Activated T-cell treated with anti-CD3 and anti-CD28 coated beads for 48 hours (primary cell): ENCODE measurements at places on chromosomes 4 and X.

GRCh38 chrX:45138525-45138924 lies 62.2 kb downstream of the DIPK2B start:
- no peak for DNase-seq

GRCh38 chr4:122476126-122476525 lies 19.6 kb upstream of the IL2 start:
- DNase-seq, result no peak

GRCh38 chr4:54482529-54483200 lies 175.1 kb upstream of the KIT start:
- DNase-seq, result no peak

- DNase-seq, result no peak
Observed at GRCh38 chrX:115906276-115906675, 264.3 kb upstream of the AGTR2 start.

- DNase-seq, result no peak
Observed at GRCh38 chr4:147157860-147158701, 212.4 kb upstream of the TTC29 start.

- DNase-seq, result no peak
Observed at GRCh38 chr4:156771171-156771837, 200.3 kb downstream of the PDGFC start.

- DNase-seq, result no peak
Observed at GRCh38 chrX:66751136-66751782, 112.4 kb upstream of the EDA2R start.

DNA sequence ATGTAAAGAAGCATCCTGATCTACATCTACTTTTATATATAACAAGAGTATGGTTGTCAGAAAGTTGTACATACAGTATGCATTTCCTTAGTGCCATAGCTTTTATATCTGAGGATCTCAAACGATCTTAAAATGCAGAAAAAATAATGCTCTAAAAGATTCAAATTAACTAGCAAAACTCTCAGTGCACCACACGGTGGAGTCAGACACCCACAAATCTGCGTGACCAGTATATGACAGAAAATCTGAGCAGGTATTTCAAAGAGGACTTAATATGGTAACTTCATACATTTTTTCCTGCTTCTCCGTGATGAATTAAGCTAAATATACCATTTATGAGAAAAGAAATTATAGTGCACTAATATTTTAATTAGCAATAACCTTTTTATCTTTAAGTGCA lies 803.0 kb downstream of the DMD start:
- DNase-seq, result no peak

GRCh38 chrX:124506066-124506465 lies 159.7 kb downstream of the SH2D1A start:
- DNase-seq, result no peak

GRCh38 chrX:118108304-118108703 lies 8.3 kb downstream of the KLHL13 start:
- DNase-seq, result no peak

DNA sequence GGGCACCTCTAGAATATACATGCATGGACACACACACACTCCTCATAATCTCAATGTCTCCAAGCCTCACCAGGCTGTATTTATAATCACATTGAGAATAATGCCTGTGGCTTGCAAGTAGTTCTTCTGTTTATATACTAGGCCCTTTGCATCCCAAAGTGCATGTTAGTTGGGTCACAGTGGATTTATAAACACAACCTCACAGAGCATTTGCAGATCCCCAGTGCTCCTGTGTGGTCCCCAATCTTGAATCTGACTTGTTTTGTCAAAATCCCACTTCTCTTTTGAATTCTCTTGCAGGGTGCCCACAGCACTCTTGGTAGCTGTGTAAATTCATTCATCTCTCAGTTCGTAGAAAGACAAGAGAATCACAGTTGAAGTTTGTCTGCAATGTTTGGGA lies 49.6 kb upstream of the PROM1 start:
- DNase-seq, result no peak

- no peak for DNase-seq
Observed at GRCh38 chr4:48205107-48205506, 64.5 kb downstream of the TEC start.

DNA sequence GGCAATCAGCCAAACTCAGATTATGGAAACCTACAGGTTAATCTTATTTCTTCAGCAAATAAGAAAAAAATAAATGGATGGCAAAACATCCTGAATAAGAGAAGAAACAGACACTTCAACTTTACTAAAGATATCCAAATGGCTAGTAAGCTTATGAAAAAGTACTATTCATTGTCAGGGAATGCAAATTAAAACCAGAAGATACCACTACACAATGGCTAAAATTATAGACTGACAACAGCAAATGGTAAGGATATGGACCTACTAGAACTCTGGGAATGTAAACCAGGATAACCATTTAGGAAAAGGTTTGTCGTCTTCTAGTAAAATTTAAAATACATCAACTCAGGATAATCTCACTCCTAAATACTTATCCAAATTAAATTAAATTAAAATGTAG lies 24.3 kb downstream of the GRSF1 start:
- DNase-seq, result no peak

DNA sequence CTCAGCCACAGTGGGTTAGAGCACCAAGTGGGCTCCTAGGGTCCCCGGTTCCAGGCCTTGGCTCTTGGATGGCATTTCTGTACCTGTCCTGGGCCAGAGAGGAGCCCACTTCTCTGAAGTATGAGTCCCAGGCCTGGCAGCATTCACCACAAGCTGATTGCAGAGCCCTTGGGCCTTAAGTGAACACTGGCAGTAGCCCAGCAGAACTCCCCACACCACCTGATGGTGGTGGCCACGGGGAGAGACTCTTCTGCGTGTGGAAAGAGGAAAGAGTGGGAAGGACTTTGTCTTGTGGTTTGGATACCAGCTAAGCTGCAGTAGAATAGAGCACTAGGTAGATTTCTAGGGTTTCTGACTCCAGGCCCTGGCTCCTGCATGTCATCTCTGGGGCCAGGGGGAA lies 104.8 kb downstream of the DLG3 start:
- no peak for DNase-seq

DNA sequence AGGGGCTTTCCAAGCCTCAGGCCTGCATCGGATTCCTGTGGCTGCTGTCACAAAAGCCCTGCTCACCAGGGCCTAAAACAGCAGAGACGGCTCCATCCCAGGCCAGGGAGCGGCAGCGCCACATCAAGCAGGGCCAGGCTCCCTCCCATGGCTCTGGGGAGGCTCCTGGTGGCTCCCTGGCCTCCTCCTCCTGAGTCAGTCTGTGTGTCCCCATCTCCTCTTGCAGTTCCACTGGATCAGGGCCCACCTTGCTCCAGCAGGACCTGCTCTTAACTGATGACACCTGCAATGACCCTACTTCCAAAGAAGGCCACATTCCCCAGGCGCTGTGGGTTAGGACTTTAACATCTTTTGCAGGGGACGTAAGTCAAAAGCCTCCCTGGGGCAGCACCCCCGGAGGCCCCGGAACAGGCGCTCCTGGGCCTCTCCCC lies 51.9 kb downstream of the CPZ start:
- no peak for DNase-seq

- DNase-seq, result no peak
Observed at GRCh38 chr4:31307029-31307428, 586.9 kb downstream of the PCDH7 start.

DNA sequence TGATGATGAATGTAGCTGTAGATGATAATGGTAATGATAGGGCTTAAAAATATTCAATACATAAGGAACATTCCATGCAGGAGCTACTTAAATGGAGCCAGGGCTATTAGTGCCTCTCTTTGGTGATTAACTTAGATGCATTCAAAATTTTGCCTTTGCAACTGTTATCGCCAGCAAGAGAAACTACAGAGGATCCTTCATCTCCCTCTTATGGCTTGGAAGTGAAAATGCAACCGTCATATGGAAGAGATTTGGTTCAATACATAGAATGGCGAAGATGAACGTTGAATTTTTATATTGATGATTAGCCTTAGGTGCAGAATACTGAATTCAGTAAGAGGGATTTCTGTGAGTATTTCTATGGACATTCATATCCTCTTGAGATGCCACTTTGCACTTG lies 134.5 kb upstream of the NLGN4X start:
- no peak for DNase-seq

DNA sequence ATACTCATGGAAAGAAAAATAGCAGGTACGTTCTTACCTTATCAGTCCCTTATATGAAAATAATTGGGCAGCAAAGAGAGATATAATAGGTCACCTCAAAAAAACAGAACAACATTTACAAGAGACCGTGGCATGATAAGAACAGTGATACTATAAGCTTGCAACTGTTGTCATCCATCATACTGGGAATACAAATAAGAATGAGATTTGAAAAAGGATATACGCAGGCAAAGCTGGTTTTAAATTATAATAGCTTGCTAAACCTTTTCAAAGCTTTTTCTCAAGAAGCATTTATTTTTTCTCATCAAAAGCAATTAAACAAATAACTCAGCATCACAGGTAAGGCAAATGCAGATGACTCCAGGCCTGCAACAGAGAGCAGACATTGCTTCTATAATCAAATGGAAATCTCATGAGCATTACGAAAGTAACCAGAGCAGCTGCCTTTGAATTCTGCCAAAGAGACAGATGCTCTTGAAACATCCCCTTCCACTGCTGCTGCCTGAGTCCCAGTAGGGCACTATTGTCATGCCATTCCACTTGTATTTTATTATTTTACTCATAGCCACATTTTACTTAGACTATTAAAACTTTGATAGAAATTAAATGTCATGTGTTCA lies 620.6 kb upstream of the GNPDA2 start:
- DNase-seq, result no peak

DNA sequence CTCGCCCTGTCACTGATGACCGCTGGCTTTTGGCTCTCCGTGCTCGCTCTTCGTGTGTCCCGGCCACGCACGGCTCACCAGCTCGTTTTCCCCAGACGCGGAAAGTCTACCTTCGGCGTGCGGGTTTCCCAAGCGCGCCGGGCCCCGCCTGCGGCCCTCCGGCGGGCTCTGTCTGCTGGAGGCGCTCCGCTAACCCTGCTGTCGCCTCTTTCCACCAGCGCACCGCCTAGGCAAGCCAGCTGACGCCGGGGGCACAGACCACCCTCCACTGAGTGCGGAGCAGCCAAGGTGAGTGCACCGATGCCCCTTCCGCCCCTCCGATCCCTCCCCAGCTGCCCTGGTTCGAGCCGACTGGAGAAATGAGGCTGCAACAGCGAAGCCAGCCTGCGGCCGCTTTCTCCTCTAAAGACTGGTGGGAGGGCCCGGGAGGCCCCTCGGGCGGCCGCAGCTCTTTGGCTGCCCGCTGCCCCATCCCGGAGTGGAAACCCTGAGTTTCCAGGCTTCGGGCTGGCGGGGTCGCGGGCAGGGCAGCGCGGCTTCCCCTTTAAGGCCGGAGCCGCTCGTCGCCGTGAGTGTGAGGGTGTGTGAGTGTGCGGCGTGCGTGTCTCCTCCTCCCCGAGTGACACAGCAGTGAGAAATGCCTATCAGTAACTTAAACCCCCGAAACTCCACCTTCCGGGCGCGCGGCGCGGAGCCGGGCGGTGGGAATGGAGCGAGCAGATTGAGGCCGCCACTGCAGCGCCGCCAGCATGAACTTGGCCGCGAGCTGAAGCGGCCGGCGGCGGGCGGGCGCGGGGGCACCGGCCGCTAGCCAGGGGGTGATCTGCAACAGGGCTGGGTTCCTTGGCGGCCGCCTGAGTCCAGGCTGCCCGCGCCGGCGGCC lies at the start of gene MAMLD1:
TSS of gene MAMLD1 (plus strand) at position 719 of the 883 bp plus-strand sequence. CDS start 82,200 bp downstream, outside the sequence.
- DNase-seq, result peak; percentile 55

DNA sequence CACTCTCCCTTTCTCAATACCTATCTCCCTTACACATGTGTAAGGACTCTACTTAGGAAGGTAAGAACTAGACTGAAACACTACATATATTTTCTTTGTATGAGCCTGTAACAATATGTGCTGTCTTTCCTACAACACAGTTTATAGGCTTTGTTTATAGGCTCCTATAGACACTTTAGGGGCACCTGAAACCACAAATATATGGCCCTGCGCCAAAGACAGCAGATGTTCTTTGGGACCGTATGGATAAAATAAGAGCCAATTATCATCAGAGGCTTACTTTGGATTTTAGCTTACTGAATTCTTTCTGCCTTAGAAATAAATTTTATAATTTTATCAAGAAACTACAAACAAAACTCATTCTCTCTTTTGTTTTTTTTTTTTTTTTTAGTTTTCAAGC lies 16.6 kb upstream of the CXCL3 start:
- no peak for DNase-seq

GRCh38 chr4:169968999-169969398 lies 57.2 kb downstream of the MFAP3L start:
- no peak for DNase-seq

DNA sequence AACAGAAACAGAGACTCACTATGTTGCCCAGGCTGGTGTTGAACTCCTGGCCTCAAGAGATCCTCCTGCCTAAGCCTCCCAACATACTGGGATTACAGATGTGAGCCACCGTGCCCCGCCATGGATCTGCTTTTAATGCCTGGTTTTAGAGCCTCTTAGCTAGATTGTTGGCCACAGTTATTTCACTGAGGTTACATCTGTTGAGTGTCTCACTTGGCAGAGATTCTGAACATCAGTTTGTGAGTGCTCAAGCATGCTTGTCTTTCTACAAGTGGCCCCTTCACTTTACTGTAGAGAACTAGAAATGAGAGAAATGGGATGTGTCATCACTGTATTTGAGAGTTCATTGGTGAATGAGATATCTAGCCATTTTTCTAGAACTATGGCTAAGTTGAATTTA lies 218.5 kb downstream of the APBB2 start:
- no peak for DNase-seq

DNA sequence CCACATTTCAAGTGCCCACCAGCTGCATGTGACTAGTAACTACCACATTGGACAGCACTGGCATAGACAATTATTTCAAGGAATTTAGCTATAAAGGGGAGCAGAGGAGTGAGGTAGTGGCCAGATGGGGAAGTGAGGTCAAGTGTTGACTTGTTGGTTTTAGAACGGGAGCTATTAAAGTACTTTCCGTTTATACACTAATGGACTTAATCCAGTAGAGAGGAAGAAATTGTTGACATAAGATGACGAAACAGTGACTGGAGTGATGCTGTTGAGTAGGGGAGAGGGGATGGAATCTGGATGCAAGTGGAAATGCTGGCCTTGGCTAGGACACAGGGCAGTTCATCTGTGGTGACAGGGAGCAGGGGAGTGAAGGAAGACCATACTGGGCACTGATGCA lies 154.4 kb downstream of the AMMECR1 start:
- no peak for DNase-seq

DNA sequence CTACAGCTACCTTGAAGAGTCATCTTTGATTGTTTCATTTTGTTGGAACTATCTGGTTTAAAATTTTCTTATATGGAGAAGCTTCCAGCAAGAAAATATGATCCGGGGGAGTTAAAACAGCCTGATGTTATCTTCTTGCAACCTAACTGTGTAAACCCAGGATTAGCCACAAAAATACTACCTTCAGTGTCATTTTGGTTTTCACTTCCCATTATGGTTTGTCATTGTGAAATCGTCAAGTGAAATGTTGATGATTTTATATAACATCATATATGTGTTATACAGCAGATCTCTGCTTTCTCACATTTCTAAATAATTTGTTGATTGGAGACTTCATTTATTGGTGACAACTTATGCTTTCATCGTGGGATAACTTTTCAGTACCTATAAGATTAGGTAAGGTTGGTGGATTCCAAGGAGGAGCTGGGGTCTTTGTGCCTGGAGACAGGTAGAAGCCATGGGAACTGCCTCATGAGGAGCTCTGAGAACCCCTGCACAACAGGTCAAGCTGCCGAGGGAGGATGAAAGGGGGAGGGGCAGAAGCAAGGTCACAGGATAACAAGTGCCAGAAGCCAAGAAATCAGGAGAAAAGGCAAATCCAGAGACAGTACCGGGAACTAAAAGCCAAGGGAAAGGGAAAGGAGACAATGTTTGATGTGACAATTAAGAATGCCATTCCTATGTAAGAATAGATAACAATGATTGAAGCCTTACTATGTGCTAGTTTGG lies 7.2 kb downstream of the ARHGAP24 start:
- no peak for DNase-seq

GRCh38 chrX:124814106-124814505 lies 467.7 kb downstream of the SH2D1A start:
- DNase-seq, result no peak
